ENCODE measurements at places on chromosomes 5 and 9.

DNA sequence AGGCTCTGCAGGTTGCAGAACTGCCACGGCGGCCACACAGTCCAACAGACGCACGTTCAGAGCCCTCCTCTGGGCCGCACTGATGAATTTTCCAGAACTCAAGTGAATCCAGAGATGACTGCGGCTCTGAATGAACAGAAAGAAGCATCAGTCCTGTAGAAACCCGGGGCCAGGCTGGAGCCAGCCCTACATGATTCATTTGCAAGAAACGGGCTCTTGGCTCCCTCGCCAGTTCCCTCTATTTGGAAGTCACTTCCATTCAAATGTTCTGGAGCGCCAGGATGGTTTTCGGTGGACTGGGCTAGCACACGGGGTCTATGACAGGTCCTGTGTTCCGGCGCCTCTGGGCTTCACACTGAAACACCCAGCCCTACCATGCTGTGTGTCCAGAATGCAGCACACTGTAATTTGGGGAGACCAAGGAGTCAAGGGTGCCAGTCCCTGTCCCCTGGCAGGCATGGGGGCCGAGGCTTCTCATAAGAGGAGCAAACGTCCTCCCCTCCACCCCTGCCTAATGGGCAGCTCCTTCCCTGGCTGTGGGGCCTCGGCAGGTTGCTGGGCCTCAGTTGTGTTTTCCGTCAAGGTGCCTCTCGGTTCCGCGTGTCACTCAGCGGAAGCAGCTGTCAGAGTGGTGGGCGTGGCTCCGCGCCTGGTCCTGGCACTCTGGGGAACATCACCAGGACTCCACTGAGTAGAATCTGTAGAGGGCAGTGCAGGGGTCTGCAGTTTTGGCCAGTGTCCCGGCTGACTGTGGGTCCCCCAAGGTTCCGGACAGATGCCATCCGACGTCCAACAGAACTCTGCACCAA lies 18.1 kb upstream of the COL5A1 start:
- no peak for DNase-seq

DNA sequence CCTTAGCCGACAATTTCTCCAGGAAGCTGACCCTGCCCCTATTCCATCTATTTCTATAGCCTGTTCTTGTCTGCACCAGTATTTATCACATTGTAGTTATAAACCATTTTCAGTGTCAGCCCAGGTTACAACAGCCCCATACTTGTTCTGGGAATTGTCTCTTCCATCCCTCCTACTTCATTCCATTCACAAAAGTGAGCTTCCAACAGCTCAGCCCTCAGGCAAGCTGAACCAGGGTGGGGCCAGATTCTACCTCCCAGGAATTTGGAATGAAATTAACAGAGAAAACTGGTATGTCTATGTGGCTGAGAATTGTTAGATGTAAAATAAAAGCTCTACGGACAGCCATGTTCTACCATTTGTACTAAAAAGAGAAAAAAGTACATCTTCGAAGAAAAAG lies 36.1 kb downstream of the STRBP start:
- no peak for DNase-seq

DNA sequence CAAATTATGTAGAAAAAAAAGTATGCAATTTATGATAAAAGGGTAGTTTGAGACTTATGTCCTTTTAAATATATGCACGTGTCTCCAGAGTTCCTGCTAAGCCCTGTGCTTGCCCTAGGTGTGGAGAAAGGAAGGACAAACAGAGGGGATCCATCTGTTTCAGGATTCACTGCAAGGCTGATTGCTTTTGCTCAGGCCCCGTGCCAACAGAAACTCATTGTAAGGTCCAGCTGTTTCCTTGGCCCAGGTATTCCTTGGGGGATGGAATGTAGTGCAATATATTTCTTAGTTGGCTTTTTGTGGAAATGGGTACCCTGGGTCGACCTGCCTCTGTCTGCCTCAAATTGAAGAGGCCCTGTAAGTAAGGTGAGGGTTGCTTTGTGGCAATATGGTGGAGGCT lies 268.6 kb upstream of the CLINT1 start:
- DNase-seq = peak; percentile 69

- no peak for DNase-seq
Measured at GRCh38 chr9:33244137-33244784, 4.3 kb downstream of the SPINK4 start.

DNA sequence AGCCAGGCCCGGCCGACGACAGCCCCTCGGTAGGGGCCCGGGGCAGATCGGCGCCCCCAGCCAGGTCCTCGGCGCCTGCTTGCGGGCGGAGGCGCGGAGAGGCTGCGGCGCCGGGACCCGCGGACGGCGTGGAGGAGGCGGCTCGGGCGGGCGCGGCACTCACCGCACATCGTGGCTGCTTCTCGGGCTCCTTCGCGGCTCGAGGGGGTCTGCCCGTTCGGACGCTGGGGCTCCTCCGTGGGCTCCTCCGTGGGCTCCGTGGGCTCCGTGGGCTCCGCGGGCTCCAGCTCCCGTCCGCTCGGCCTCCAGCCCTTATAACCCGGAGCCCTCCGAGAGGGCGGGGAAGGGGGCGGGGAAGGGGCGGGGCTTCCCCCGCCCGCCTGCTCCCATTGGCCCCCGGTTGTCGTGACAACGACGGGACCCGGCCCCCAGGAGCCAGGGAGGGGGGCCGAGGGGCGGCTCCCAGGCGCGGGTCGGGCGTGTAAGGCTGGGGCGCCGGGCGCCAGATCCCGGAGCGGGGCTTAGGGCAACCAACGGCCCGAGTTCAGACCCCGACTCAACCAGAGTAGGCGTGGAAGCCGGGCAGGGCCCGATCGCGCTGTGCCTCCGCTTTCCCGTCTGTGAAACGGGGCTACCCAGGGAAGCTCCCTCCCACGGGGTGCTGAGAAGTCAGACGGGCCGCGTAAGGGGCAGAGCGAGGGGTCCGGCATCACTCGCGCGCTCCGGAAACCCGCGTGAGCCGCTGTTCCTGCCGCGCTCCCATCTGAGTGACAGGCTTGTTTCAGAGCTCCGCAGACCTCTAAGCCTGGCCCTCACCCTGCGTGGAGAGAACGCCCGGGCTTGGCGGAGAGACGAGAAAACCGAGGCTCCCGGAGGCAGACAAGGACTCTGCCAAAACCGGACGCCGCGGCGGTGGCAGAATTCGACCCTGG lies at the start of gene GFPT2:
Gene GFPT2, minus strand, starts transcription at position 289 of the 932 bp plus-strand sequence. Its CDS starts 119 bp downstream, at position 170.
- DNase-seq = peak; percentile 73

GRCh38 chr5:4295663-4296339 lies 700.2 kb downstream of the IRX1 start:
- DNase-seq = peak; percentile 88

DNA sequence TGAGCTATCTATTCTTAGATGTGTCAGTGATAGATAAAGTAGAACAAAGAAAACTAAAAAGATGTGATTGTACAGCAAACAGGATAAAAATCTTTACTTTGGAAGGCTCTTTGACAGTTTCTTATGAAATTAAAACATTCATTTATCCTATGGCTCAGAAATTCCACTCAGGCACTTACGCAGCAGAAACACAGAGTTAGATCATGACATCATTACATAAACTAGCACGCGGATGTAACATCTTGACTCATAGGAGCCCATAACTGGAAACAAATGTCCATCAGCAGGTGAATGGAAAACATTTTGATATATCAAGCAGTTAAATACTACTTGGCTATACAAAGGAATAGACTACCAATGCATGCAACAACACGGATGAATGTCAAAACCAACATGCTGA lies 45.3 kb downstream of the ICE1 start:
- DNase-seq = no peak

DNA sequence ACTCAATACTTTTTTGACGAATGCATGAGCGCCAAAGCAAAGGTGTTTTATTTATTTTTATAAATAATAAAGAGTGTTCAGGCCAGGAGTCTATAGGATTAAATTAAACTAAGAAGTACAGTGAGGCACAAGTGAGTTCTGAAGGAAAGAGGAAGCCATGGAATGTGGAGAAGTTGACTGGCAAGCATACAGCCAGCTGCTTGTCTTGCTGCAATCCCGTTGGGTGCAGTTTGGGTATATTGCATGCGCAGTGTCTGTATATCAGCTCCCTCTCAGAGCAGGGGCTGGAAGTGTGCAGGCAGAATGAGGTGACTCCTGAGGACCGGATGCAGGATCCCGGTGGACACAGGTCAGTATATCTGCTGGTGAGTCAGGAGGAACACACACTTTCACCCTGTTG lies 315.6 kb downstream of the ZSWIM6 start:
- DNase-seq = no peak

GRCh38 chr9:87592554-87593358 lies 95.1 kb downstream of the DAPK1 start:
- DNase-seq = no peak

DNA sequence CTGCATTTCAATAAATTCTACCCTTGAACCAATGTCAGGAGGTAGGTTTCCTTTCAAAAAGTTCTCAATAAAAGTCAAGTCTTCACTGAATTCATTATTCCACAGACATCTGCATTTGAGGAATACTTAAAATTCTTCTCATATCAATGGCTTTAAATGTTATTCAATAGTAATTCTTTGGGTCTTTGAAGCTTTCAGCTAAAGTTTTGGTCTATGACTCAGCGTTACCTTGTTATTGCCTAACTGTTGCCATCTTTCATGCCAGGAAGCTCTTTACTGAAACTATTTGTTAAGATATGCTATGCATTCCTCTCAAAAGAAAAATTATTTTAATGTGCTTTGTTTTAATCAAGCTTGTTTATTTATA lies 170.5 kb downstream of the NNT start:
- no peak for DNase-seq

DNA sequence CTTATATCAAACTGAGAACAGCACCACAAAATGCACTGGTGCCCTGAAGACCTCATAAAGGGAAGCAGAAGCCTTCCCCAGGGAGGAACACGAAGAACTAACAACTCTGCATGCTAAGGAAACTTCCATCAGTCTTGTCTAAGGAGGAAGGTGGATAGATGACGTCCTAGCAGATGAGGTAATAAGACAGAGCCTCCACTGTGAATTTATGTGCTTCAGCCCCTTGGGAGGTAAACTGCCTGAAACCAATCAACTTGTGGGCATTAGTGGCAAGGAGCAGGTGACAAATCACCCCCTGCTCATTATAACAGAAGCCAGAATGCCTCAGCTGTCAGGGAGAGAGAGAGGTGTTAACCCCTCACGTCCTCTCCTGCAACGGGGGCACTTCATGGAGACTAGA lies 48.9 kb upstream of the SPIN1 start:
- DNase-seq = no peak

- DNase-seq = no peak
Measured at GRCh38 chr9:113389451-113389850, 11.6 kb downstream of the ALAD start.

GRCh38 chr9:104869811-104870210 lies 58.1 kb downstream of the ABCA1 start:
- DNase-seq = no peak

- DNase-seq = no peak
Measured at GRCh38 chr5:140131967-140132409, 6.3 kb downstream of the IGIP start.

- DNase-seq = no peak
Measured at GRCh38 chr5:172886974-172887501, 53.0 kb downstream of the ERGIC1 start.

DNA sequence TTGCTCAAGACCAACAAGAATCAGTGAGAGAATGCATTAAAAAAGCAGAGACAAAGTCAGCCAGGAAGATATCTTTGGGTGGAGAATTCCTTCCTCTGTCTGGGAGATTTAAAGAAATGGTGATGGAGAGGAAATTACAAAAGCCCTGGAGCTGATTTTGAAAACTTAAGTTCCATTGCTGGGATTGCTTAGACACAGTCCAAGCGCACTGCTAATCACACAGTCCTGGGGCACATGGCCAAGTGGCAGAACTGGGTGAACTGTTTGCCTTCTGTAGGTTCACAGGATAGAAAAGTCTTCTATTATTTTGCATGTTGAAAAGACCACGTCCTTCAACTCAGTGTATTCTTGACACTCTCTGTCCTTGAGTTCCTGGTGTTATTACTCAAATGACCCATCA lies 284.9 kb upstream of the FBXL7 start:
- DNase-seq = no peak

DNA sequence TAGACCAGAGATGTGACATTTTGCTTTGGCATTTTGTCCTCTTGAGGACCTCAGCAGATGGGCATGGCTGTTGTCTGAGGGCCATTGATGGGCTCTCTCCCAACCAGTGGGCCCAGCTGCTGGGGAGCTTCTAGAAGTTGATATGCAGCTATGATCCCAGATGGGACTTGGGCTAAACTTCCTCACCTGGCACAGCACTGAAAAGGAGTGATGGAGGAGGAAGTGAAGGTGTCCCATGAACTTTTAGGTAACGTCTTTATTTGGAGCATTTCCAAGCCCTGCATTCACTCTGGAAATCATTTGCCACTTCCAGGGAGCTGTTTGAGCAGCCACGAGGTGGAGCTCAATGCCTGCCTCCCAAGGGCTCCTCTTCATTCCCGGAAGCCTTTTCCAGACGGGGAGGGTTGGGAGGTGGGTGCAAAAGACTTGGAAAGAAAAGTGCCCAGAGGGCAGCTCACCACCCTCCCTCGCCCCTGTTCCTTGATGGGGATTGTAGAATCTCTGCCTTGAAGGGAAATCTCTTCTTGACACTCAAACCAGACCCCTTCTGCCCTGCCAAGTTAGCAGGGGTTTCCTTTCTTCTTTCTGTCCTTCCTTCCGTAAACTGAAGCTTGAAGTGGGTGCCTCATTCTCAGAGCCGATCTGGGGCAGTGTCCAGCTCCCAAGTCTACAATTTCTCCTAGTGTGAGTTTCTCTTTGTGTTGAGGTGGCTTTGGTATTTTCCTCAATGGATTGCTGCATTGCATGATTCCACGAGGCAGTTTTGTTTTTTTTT lies 18.1 kb upstream of the NEUROG1 start:
- peak; percentile 61 for DNase-seq

DNA sequence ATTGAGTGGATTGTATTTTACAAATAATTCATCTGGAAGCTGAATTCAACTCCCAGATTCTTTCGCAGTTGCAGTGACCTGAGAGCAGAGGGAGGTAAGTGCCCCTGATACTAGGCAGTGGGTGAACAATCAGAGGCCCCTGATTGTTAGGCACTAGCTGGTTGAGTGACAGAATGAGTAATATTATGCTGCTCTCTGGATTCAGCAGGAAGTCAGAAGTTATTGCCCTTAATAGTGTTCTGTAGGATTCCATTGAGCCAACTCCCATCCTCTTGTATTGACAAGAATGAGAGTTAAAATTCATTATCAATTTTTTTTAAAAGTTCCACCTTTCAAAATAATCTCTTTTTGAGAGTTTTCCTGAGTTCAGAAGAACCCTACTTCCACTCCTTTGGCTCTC lies 301.2 kb downstream of the DTWD2 start:
- no peak for DNase-seq

- DNase-seq = no peak
Measured at GRCh38 chr9:13684656-13685055, 405.2 kb upstream of the MPDZ start.
